ENCODE measurements at places on chromosomes 3 and 15.
A peak's percentile ranks its signal among the peaks of the same experiment; 100 is the strongest.

- no peak for DNase-seq
Observed at GRCh38 chr15:99613887-99614647, 48.3 kb downstream of the MEF2A start.

- no peak for DNase-seq
Observed at GRCh38 chr3:54836871-54837270, 91.0 kb downstream of the LRTM1 start.

GRCh38 chr3:65712140-65712539 is 326.6 kb downstream of the MAGI1 start:
- DNase-seq: no peak

GRCh38 chr15:25175789-25176615 is 221.2 kb downstream of the SNRPN start:
- no peak for DNase-seq

GRCh38 chr3:126396536-126396935 is 1.8 kb downstream of the CFAP100 start:
- DNase-seq: no peak

DNA sequence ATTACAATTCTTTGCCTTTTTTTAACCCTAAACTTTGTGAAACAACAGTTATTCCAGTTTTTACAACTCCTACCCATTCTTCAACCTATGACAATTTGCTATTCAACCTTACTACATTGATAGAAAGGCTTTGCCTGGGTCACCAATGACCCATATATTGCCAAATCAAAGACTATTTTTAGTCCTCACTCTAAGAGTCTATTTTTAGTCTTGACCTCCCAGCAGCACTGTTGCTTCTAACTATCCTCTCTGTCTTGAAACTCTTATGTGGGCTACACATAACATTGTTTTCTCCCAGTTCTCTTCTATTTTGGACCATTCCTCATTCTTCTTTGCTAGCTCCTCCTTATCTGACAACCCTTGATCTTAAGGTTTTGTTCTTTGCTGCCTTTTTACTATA is 71.4 kb downstream of the C3orf80 start:
- no peak for DNase-seq

DNA sequence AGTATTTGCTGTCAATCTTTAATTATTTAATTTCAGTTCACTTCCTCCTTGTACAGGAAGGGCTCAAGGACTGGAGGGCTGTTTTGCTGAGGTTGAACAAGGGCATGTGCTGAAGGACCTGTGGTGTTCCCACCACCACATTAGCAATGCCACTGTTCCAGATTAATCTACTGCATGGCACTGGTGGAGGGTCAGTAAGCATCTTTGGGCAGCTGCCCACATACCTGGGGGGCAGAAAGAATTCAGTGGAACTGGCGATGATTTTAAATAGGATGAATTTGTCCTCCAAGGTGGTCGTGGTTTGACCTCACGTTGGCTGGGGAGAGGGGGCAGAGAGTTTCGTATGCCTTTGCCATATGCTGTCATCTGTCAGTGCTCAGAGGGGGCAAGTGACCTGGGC is 244.8 kb downstream of the TLE3 start:
- no peak for DNase-seq

DNA sequence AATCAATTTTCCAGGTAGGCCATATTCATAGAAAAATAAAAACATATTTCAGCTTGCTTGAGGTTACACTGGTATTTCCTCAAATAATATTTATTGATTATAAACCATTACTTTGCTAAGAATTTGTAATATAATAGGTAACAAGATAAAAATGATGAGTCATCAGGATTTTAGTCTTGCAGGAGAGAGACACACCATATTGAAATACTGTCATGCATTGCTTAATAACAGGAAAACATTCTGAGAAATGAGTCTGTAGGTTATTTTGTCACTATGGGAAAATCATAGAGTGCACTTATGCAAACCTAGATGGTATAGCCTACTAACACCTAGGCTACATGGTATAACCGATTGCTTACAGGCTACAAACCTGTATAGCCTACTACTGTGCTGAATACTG is 990.5 kb downstream of the OTOL1 start:
- DNase-seq: no peak

GRCh38 chr3:24004171-24004938 is 59.3 kb downstream of the NR1D2 start:
- DNase-seq: no peak

DNA sequence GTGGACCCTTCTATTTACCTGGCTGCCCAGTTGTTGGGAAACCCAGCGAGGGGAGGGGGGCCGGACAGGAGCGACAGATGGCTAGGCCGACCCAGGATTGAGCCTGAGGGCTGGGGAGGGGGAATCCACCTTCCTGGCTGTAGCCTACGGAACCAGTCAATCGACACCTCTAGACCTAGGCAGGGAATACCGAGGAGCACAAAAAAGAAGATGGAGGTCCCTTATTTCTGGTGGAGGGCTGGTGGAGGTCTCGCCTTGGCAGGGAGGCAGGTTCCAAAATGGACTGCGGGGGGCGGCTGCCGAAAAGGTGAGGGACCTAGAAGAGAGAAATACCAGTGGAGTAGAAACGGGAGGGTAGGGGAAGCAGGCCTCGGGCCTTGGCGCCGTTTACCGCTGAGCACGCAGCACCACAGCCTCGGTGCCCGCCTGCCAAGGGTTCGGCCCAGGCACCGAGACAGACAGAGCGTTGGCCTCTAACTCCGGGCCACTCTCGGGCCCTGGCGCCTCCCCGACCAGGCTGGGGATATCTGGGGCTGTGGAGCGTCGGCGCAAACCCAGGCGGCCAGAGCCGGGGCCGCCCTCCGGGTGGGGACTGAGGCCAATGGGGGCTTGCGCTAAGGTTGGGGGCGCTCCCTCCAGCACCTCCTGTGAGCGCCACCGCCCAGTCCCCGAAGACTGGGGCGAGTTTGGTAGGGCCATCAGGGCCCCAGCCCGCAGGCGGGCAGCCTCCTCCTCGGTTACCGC is 1.6 kb downstream of the ANKRD63 start:
- no peak for DNase-seq

GRCh38 chr15:70151003-70151402 is 53.3 kb upstream of the TLE3 start:
- no peak for DNase-seq

GRCh38 chr3:41424543-41425300 is 225.4 kb downstream of the CTNNB1 start:
- DNase-seq: no peak

- DNase-seq: no peak
Observed at GRCh38 chr3:110193074-110193473, 855.7 kb upstream of the DPPA4 start.

DNA sequence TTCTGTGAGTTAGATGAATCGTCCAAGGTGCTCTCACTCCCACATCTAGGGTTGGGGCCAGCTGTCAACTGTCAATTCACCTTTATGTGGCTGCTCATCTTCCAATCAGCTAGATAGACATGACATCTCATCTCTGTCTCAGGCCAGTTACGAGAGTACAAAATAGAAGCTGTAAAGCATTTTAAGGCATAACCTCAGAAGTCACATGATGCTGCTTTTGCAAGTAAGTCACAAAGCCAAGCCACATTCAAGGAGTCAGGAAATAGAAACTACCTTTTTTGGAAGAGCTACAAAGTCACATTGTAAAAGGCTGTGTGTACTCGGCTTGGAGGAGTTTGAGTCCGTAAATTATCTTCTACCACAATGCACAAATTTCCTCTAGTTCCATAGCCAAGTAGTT is 5.1 kb upstream of the CCR1 start:
- DNase-seq: no peak

DNA sequence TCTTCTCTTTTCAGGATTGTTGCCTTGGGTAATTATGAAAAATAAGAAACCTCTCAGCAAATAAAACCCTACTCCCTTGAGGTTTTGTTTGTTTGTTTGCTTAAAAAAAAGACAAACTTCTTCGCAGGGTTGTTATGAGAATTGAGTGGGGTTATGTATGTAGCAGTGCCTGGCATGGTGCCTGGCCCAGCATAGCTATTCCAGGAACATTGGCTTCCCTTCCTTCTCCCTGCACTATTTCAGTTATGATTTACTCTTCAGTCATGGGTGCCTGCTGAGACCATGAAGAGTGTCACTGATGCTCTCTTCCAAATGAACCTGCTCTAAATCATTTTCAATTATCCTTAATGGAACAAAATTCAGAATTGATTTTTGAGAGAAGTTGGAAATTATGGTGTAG is 283.5 kb upstream of the ROPN1 start:
- no peak for DNase-seq

DNA sequence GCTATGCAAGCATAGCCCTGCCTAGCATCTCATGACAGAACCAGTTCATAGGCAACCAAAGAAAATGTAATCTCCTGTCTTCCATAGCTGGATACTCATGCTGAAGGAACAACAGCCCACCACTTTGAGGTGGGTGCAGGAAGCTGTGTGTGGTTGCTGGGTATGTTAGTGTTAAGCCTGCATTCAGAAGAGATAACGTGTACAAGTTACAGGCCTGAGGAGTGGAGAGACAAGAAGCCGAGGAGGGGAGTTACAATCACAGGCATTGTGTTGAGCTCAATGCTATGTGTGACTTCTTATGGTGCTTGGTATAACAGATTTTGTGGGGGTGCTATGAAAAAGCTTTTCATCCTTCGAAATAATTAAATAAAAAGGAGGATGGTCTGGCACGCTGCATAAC is 42.8 kb upstream of the SECISBP2L start:
- DNase-seq: no peak

DNA sequence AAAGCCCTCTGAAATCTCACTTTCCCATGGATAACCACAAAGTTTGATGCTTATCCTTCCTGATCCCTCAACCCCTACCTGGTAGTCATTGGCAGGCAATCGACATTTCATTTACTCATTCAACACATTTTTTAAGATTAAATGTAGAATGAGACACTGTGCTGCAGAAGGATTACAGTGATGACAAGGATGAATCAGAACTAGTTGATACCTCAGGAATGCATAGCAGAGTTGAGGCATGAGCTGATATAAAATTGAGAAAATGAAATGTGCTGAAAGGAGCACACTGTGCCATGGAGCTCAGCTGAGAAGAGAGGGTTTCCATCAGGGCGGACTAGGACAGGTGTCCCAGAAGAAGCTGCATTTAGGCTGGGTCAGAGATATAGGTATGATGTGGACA is 48.9 kb upstream of the ACTL6A start:
- no peak for DNase-seq

DNA sequence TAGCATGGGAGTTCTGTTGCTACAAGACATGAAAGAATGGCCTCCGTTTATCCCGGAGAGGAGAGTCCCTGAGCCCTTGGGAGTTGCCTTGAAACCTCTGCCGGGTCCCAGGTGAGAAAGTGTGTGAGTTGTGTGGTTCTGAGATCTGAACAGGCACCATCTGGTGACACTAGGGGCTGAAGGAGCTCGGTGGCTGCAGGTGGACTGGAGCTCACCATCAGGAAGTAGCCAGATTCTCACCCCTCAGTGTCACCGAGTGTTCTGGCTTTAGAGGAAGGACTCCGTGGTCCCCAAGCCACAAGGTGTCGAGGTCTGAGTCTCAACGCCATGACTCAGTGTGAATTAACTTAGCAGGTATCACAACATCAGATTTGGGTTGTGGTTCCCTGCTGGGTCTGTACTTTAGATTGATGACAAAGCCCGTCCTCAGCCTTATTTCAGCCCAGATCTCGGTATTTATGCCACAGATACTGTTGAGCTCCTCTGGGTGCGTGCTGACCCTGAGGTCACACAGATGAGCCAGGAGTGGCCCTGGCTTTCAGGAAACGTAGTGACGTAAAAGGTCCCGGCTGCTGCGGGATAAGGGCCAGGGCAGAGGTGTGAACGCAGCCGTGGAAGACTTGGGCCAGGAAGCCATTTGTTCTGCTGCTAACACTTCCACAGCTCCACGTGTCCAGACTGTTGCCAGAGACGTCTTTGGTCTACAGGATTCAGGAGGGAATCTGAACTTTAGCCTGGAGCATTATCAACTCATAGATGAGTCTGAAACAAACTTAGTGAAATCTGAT is 54.4 kb downstream of the PGPEP1L start:
- no peak for DNase-seq

DNA sequence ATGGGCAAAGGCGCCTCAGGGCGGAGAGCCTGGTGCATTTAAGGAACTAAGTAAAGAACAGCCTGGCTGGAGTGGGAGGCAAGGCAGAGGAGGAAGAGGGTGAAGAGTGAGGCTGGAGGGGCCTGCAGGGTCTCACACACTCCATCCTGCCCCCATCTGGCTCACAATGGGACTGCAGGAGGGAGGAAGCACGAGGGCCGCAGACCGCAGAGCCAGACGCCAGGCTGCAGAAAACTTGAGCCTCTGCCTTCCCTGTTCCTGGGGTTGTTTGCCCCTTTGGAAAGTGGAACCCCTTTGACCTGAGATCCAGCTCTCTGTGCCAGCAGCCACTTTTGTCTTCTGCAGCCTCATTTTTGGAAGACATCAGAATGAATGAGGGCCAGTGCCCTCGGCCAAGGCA is 138.0 kb downstream of the SRGAP3 start:
- DNase-seq: no peak

DNA sequence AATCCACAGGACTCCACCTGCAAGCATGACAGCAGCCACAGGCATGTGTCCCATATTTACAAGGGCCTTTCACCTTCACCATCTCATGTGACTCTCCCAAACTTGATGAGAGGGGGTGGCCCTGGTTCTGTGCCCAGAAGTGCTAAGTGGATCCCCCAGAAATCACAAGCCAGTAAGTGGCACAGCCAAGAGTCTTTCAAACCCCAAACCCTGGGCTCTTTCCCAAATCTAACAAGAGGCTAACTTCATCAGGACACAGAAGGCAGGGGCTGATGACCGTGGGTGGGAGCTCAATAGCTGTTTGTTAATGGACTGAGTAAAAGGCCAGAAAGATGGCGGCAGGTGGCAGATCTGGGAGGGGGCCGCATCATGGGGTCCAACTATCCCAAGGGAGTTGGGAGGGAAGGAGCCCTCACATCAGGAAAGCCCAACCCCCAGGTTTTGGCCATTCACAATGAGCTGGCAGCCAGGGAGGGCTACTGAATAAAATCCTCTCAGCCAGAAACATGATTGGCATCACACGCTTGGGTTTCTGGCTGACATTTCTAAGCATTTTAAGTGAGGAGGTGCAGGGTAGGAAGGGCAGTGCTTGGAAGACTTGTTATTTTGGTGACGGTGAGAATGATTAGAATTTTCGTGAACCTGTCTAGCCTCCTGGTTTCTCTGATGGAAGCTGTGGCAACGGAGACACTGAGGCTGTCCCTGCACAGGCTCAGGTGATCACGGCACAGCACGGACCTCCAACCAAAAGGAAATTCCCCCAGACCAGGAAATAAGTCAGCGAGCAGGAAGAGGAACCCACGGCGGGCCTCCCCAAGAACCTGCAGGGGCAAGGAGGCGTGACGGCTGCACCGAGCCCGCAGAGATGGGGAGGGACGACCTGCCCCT is 109.3 kb downstream of the OXNAD1 start:
- DNase-seq: no peak

- peak; percentile 20 for DNase-seq
Observed at GRCh38 chr3:87167628-87168456, 59.3 kb upstream of the CHMP2B start.

DNA sequence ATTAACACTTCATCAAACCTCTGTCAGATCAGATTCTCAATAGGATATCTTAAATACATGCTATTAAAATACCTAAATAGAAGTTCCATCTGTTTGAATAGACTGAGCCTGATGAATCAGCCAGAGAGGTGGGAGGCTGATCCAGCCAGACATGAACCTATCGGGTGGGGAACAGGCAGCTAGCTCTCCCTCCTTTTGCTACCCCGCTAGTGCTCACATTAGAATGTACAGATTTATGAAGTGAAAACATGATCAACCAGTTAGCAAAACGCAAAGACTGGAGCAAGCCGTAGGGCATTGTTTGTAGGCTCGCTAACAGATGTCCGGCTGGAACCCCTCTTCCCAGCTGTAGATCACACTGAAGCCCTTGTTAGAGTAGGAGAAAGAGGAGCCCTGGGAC is 54.4 kb downstream of the GTF2E1 start:
- DNase-seq: no peak

GRCh38 chr3:5572168-5572567 is 384.7 kb downstream of the EDEM1 start:
- no peak for DNase-seq

Measured in iPS DF 6.9 (cell line).